Caki2 (cell line): ENCODE measurements at places on chromosomes 12 and 14.

DNA sequence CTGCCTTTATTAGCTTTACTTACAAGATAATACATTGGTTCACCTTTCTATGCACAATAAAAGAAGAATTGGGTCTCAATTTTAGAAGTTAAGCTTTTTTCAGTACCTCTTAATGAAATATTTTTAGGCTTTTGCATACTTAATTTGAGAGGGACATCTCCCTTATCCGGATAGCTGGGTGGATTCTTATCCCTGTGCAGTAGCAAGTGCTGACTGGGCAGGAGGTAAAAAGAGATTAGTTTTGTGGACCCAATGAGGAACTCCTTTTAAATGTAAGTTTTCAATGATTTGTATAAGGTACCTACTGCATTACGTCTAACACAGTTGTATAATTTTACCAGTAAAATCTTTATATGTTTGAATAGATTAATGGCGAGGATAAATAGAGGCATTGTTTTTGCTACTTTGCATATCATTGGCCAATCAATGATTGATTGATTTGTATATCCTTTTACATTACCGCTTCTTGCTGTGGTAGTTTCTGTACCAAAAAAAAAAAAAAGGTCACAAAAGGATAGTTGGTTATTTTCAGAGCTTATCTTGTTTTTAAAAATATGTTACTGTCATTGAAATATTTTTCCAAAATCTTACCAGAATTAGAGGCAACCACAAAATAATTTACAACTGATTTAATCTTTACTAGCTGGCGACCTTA lies 2.2 kb downstream of the CPSF6 start:
- no peak for DNase-seq

DNA sequence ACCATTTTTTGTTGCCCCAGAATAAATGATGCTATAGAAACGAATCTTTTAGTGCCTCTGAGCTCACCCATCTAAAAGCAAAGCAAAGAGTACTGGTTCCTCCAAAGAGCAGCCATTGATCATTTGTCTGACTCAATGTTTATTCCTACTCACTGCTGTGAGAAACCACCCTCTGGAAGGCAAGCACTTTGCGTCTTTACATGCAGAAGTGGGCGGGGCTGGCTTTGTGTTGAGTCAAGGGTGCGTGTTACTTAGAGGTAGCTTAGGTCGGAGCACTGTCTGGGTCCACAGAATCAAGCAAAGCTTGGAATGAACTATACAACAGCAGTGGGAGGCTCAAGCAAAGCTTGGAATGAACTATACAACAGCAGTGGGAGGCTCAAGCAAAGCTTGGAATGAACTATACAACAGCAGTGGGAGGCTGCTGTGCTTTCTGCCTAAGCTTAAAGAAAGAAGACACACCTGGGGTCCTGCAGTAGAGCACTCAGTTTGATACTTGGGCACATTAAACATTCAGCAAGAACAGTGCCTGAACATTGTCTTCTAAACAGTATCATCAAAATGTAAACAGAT lies 77.2 kb upstream of the PRICKLE1 start:
- no peak for DNase-seq

DNA sequence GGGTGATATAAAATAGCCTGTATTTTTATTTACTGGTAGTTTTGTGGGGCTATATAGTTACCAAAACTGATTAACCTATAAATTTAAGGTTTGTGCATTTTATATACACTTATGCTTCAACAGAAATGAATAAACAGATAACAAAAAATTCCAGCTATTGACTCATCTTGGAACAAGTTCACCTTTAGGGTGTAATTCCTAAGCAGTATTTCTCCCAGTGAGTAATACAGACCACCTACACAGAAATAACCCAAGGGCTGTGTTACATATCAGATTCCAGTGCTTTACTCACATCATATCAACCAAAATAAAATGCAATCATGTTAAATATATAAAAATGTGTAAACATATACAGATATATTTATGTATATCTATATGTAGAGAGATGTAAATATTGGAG lies 345.6 kb downstream of the ADAMTS20 start:
- DNase-seq: no peak

DNA sequence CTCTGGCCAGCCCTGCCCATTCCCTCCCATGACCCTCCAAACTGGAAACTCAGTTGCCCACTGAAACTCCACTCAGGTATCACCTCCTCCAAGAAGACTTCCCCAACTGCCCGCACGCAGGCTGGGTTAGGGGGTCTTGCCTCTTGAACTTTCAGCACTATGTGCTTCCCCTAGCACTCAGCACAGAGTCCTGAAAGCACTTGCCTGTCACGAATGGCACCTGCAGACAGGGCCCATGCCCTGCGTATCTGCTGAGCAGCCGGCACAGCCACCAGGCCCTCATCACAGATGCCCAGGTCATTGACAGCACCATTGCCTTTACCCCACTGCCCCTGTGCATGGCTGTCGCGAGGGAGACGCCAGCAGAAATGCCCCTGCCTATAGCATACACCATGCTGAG lies 11.2 kb downstream of the CCDC88C start:
- DNase-seq: no peak

- DNase-seq: no peak
Observed at GRCh38 chr12:1747609-1748008, 56.7 kb downstream of the ADIPOR2 start.

DNA sequence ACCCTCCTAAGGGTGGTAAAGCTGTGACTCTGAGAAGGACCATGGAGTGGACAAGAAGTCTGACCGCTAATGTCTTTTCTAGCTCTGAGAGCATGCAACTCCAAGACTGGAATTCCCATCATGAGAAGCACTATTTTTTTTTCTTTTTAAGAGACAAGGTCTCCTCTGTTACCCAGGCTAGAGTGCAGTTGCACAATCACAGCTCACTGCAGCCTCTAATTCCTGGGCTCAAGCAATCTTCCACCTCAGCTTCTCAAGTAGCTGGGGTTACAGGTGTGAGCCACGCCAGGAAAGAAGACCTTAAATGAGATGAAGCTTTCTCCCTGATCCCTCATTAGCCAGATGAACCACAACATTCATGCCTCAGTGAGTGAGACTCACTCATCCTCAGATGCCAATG lies 19.2 kb downstream of the VDR start:
- no peak for DNase-seq
